ENCODE measurements at places on chromosomes 2 and 18.
A peak's percentile ranks its signal among the peaks of the same experiment; 100 is the strongest.

- DNase-seq: no peak
Observed at GRCh38 chr2:192035731-192036442, 158.8 kb downstream of the TMEFF2 start.

- no peak for DNase-seq
Observed at GRCh38 chr2:3241971-3242746, 135.5 kb downstream of the EIPR1 start.

DNA sequence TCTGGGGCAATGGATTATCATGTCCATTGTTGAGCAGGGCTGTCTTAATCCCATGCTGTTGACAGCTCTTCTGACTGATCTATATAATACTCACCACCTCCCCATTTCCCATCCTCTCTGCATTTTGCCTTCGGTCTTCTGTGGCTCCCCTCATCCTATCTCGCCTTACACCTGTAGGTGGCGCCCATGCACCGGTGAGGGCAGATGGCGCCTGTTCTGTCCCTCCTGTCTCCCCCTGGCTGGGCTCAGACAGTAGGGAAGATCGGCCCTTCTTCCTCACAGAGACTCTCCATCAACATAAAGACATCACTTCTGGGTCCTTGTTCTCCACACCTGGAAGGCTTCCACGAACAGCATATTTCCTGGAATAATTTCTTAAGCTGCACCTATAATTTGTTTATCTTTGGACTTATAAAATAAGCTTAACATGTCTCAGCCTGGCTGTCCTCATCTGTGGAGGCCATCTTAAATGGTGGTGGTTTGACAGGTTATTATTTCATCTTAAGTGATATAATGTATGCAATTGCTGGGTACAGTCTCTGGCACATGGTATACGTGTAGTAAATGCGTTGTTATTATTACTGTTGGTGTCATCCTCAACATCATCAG, 10.9 kb upstream of the CDH20 start:
- DNase-seq: peak; percentile 72

- DNase-seq: peak; percentile 23
Observed at GRCh38 chr2:168116448-168116847, 130.9 kb downstream of the STK39 start.

GRCh38 chr2:232273903-232274643, 104.5 kb upstream of the ALPP start:
- no peak for DNase-seq

GRCh38 chr2:230664128-230664527, 48.5 kb upstream of the CAB39 start:
- no peak for DNase-seq

GRCh38 chr18:61946449-61946848, 53.6 kb upstream of the RNF152 start:
- DNase-seq: no peak

Measured in BE2C (cell line).